ENCODE measurements at places on chromosomes 12 and 14.

GRCh38 chr12:6374786-6375160 is 590 bp downstream of the SCNN1A start:
- no peak for DNase-seq

GRCh38 chr12:39112064-39112463 is 206.7 kb upstream of the CPNE8 start:
- no peak for DNase-seq

DNA sequence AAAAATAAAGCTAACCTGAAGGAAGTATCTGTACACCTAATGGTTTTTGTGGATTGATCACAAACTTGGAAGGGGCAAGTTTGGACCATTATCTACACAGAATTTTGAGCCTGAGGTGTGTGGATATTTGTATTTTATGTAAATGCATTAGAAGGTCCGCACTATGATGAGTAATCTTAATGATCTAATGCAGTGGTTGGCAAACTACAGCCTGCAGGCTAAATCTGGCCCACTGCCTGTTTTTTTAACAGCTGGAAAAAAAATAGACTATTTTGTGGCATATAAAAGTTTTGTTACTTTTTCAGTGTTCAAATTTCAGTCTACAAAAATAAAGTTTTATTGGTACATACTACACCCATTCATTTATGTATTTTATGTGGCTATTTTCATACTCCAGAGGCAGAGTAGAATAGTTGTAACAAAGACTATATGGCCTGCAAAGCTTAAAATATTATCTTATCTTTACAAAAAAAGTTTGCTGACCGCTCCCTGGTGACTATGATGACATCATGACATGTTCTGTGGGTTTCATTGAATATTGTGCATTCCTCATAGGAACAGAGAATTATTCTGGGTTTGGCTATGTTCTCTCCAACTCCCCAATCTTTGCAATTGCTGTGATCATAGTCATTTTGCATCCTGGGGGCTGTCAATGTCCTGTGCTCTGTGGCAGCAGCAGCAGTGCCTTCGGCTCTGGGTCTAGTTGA is 962.6 kb upstream of the FBXO33 start:
- DNase-seq = no peak

- DNase-seq = no peak
These were observed 657.8 kb downstream of the GALC start for GRCh38 chr14:87334997-87335685.

DNA sequence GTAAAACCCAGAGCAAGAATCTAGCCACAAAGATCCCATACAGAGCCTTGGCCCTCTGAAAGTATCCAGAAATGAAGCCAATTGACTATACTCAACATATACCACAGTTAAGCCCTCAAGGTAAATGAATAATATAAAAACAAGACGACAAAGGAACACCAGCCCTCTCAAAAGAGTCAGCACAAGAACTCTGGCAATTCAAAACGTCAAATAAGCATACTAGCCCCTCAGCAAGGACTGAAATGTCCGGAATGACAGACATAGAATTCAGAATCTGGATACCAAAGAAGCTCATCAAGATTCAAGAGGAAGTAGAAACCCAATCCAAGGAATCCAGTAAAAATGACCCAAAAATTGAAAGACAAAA is 49.9 kb downstream of the GTF2A1 start:
- DNase-seq = no peak

DNA sequence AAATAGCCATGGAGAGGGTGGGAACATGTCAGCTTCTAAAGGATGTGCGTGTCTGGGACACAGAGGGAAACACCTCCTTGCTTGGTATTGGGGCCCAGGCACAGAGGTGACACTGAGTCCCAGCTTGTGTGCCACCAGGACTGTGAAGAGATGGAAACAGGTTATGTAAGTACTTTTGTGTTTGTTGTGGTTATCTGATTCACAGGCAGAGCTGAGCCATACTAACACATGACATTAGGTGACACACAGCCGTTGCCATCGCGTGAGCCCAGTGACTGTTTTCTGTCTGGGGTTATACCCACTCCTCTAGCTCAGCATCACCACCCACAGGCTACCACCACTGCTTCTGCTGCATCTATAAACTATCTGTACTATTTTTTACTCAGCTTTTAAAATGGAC is 12.1 kb upstream of the FLVCR2 start:
- DNase-seq = no peak

GRCh38 chr14:105641075-105641937 is 114.9 kb downstream of the TMEM121 start:
- DNase-seq = no peak

GRCh38 chr12:120381752-120382419 is 12.9 kb upstream of the MSI1 start:
- DNase-seq = no peak

DNA sequence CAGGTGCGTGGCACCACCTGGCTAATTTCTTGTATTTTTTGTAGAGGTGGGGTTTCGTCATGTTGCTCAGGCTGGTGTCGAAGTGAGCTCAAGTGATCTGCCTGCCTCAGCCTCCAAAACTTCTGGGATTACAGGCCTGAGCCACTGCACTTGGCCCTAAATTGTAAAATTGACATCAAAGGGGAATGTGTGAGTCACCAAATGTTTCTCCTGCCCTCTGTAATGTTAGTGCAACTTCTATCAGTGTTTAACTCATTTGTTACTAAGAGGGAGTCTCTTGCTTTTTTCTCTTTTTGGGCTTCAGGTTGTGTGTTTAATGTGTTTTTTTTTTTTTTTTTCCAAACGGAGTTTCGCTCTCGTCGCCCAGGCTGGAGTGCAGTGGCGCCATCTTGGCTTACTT is 2.3 kb downstream of the TULP3 start:
- no peak for DNase-seq

DNA sequence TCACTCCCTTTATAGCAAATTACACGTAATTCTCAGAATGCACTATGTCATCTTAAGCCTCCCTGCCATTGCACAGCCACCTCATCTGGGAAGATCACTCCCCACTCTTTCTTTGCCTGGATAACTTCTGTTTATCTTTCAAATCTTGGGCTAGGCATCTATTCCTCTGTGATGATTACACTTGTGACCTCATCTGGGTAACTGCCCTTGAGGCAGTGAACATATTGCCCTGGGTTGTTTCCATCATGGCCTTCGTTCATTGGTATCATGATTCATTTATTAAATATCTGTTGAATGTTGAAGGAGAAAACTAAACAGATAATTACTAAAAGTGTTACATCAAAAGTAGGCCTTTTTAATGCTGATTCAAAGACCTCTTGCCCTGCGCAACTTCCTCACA is 26.2 kb upstream of the PDE3A start:
- no peak for DNase-seq

GRCh38 chr12:63397807-63398206 is 246.8 kb upstream of the AVPR1A start:
- no peak for DNase-seq

GRCh38 chr14:21846227-21846885 is 172.7 kb upstream of the OR4E1 start:
- DNase-seq = no peak

DNA sequence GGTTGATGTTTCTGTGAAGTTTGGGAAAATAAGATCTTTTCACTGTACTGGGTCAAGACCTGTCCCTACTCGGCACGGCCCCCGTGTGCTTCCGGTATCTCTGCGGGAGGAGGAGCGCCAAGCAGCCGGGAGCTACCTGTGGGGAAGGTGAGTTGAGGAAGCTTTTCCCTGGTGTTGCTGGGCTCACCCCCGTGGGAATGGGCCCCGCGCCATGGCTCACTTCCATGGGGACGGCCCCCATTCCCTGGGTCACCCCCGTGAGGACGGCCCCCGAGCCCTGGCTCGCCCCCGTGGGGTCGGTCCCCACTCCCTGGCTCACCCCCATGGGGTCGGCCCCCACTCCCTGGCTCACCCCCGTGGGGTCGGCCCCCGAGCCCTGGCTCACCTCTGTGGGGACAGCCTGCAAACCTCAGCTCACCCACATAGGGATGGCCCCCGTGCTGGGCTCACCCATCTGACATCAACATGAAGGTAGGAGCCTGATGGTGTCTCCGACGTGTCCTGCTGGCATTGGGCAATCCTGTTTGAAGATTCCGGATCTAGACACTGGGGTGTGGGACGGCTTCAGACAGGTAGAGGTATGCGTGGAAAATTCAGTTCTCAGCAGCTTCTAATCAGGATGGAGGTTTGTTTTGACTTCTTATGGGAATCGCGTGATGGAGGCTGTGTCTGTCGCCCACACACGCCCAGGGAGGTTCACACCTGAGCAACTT is 9.1 kb downstream of the LRCOL1 start:
- DNase-seq = no peak

DNA sequence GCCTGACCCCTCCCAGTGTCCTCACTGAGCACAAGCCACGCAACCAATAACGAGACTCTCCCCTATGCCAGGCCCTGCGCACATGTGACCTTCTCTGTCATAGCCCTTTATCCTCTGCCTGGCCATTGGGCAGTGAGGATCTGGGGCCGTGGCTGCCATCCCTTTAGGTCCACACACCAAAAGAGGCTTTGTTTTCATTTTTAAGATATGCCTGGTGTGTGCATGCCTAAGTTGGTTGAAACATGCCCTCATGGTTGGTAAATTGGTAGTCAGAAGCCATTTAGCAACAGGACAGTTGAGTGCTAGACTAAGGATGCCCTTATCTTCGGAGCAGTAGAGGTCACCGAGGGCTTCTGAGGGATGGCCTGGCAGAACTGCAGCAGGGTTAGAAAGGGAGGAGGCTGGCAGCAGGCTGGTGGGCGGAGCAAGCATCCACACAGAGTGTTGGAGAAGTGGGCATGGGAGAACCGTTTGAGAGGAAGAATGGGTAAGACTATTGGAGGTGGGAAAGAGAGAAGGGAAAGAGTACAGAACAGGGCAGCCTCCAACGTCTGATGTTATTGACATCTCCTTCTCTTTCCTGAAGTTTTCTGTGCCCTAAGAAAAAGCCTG is 75.1 kb downstream of the SLC24A4 start:
- no peak for DNase-seq

- no peak for DNase-seq
These were observed 101.4 kb downstream of the STAB2 start for GRCh38 chr12:103688376-103689063.

GRCh38 chr12:61993734-61994345 is 266.4 kb upstream of the USP15 start:
- DNase-seq = no peak

- DNase-seq = no peak
These were observed 153.4 kb downstream of the TMEM132D start for GRCh38 chr12:129750421-129750820.

DNA sequence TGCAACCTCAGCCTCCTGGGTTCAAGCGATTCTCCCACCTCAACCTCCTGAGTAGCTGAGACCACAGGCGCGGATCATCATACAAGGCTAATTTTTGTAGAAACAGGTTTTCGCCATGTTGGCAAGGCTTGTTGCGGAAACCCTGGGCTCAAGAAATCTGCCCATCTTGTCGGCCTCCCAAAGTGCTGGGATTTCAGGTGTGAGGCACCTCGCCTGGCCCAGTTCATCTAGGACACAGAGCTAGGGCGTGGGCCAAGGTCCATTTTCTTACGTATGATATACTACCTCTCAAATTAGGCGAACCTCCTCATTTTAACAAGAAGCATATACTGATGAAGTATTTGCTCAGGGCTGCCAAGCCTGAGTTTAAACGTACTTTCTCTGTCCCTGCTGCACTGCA is 2.1 kb downstream of the RPS29 start:
- no peak for DNase-seq

- DNase-seq = no peak
These were observed 282.1 kb downstream of the RPS29 start for GRCh38 chr14:49303946-49304516.

DNA sequence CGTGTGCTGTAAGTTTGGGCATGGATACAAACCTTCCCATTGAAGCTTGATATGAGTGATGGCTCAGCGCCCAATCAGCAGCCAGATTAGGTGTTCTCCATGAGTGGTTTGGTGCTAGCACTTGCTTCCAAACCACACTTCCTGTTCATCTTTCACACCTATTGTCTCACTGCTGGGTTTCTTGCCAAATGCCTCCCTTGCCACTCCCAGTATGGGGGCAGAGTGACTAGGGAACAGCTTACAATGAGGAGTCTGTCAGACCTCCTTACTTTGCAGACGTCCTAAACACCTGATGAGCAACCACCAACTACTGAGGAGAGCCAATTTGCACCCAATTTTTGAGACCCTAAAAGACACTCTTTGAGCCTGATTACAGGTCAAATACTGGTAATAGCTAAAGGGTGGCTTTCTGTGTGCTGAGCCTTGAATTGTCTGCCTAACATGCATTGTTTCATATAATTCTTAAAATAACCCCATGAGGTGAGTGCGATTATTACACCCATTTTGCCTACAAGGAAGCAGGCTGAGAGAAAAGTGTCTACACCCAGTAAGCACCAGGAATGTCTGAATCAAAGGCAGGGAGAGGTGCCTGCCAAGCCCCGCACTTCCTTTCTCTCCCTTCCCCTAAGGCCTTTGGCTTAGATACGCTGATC is 48.4 kb upstream of the FOS start:
- no peak for DNase-seq

- DNase-seq = peak; percentile 16
These were observed 27.1 kb upstream of the PCNX4 start for GRCh38 chr14:60064491-60065072.
